NCI-H774 (cell line): ENCODE measurements at places on chromosomes 6 and 20.
A peak's percentile ranks its signal among the peaks of the same experiment; 100 is the strongest.

GRCh38 chr6:170176136-170176897 lies 114.6 kb downstream of the DLL1 start:
- DNase-seq = peak; percentile 90

GRCh38 chr6:117548797-117549301 lies 53.5 kb downstream of the GOPC start:
- DNase-seq = no peak

DNA sequence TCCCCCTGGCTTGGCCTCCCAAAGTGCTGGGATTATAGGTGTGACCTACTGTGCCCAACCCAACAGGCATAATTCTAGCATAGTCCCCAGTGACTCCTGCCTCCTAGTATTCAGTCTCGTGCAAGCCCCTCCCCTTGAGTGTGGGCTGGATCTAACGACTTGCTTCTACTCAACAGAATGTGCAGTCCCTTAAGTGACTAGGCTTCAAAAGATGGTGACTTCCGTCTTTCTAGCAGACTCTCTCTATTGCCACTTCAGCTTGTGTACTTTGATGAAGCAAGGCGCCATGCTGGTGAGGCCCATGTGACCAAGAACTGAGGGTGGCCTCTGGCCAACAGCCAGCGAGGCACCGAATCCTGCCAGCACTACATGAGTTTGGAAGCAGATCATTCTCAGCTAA lies 109.6 kb upstream of the TRAF3IP2 start:
- no peak for DNase-seq

DNA sequence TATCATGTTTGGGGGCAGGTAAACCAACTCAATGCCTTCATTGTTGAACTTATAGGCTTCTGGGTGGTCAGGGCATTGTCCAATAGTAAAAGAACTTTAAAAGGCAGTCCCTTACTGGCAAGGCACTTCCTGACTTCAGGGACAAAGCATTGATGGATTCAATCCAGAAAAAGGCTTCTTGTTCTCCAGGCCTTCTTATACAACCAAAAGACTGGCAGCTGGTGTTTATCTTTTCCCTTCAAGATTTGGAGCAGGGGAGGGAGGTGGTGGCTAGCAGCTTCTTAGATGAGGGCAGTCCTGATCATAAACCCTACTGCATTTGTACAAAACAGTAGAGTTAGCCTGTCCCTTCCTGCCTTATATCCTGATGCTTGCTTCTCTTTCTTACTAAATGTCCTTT lies 57.5 kb downstream of the NCOA3 start:
- no peak for DNase-seq

DNA sequence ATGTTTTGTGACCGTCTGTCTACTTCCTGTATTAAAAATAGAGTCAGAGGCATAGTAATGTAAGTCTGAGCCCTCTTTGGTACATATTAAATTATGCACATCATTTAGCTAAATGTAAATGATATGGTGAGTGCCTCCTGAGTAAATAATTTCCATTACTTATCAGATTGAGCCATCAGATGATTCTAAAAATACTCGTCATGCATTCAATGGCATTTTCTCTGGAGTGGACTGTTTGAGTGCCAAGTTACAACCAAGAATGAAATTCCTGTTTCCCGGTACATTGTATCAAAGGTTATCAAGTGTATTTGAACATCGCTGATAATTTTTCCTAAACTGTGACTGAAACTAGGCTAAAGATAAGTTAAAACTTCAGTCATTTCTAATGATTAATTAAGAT lies 81.0 kb downstream of the AKAP7 start:
- DNase-seq = no peak

DNA sequence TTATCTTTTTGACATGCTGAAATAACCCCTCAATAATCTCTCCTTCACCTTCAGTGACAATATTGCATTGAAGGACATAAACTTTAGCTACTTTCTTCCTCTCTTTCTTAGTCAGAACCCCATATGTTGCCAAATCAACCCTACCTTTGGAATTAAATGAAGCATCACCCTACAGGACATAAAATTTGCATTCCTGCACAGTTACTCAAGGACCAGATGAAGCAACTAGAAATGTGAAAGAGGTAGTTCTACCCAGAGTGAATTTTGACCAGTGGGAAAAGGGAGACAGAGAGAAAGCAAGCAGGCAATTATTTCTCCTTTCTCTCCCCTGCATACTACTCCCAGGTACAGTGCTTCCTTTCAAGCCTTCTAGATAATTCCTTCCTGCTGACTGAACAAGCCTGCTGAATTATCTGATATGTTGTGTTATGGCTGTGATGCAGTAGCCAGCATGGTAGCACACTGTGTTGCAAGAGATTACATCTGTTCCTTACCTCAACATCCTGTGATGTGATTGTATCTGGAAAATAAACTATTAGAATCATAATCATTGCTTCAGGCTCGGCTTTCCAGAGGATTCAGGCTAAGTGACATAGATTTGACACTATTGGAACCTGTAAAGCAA lies 16.6 kb downstream of the TENT5A start:
- no peak for DNase-seq

GRCh38 chr20:31669876-31670275 lies 32.2 kb downstream of the COX4I2 start:
- no peak for DNase-seq

DNA sequence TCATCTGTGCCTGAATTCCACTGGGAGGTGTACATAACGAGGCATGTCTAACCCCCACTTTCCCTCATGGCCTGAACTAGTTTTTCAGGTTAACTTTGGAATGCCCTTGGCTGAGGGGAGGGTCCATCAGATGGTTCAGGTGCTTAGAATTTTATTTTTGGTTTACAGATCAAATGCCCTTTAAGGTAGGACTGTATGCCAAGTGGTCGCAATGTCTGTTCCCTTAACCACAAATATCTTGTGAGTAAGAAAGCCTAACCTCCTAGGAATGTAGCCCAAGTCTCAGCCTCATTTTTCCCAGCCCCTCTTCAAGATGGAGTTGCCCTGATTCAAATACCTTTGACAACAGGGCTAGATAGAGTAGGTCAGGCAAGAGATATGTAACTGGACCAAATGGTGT lies 78.4 kb downstream of the RNASET2 start:
- no peak for DNase-seq

GRCh38 chr6:12861603-12862002 lies 145.0 kb downstream of the PHACTR1 start:
- DNase-seq = no peak

GRCh38 chr20:49693435-49694171 lies 20.1 kb downstream of the B4GALT5 start:
- DNase-seq = no peak

DNA sequence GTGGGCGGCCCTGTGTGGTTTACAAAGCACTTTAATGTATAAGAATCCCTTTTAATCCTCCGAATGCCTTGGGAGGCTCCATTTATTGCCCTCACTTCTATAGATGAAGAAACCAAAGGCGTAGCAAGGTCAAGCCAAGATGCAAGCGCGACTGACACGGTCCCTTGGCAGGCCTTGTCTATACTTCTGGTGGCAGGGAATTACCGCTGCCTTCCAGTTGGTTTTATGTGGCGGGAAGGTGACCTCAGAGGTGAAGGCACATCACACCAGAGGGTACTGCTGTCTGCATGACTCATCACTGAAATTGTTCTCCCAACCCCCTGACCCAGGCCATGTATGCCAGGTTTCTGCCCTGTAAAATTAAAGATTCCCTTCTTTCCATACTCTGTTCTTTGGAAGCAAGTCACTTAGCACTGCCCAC lies 36.1 kb upstream of the NAA20 start:
- no peak for DNase-seq

- DNase-seq = peak; percentile 12
Observed at GRCh38 chr6:125906158-125906998, 50.2 kb upstream of the HINT3 start.

- DNase-seq = no peak
Observed at GRCh38 chr6:166820483-166820882, 135.9 kb downstream of the RNASET2 start.

DNA sequence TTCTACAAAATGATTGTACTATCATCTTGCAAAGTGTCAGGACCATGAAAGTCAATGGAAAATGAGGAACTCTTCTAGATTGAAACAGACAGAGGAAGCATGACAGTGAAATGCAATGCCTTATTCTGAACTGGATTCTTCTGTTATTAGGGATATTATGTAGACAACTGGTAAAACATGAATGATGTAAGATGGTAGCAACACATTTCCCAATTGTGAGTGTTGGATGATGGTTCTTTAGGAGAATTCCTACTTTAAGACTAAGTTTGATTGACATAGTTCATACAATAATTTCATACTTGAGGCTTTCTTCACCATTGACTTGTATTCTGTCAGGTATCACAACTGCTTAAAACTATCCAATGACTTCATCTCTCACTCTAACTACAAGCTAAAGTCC lies 4.5 kb downstream of the UBE3D start:
- DNase-seq = no peak

- no peak for DNase-seq
Observed at GRCh38 chr6:56932910-56933477, 21.9 kb upstream of the BEND6 start.

DNA sequence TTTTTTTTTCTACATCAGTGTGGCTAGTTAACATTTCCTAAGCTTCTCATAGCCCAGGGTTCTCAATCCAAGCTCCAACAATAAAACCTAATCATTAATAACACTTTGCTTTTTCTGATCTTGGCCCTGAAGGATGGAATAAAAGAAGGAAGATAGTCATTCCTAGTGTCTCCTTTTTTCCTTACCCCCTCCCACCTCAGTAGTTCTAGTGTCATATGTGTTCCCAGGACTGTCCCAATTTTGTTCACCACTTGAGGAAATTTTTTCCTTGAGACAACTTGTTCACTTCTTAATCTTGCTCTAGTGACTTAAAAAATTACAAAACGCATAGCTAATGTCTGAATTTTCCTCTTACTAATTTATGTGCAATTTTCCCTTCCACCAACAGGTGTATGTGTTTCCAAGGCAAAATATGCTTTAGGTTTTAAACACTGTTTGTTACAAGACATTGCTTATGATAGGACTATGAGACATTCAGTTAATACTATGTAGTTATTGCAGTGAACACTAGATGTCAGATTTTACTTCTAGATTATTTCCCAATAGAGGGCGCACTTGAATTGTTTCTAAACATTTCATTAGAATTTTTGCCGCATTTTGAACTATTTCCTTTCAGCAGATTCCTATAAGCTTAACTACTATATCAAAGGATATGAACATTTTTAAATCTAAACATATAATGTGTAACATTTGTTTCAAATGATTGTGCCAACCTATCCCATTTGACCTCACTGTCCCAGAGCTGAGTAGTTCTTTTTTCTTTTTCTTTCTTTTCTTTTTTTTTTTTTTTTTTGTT lies 18.5 kb upstream of the C6orf141 start:
- peak; percentile 68 for DNase-seq

GRCh38 chr6:27334141-27334540 lies 22.1 kb upstream of the POM121L2 start:
- DNase-seq = no peak

DNA sequence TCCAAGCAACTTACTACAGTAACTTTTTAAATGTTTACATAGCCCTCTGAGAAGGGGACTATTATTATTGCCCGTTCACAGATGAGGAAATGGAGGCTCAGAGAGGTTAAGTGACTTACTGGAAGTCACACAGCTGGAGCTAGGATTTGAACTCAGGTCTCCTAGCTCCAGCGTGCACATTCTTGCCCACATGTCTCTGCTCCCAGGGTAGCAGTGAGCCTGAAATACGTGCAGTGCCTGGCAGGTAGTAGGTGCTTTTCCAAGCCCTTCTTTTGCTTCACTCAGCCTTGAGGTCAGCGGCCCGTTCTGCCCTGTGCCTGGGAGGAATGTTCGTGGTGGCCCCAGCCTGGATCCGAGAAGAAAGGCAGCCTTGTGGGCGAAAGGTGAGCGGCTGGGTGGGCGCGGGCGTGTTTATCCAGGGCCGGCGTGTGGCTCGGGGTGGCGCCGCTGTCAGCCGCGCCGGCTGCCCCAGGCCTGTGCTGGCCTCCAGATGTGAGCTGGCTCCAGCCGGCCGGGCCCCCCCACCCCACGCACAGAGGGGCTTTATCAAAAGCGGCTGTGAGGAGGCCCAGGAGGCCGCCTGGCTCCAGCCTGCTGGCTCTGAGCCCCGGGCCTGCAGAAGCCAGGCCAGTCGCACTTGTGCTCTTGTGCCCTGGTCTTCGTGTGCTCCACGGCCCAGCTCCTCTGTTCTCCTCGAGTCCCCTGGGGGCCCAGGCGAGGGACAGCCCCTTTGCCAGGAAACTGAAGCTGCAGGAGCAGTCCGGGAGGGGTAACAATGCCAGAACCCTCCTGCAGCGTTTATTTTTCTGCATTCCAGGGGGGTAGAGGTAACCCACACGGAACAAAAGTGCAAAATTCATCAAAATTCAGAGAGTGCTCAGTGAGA lies 58.1 kb downstream of the UBE2V1 start:
- DNase-seq = no peak

DNA sequence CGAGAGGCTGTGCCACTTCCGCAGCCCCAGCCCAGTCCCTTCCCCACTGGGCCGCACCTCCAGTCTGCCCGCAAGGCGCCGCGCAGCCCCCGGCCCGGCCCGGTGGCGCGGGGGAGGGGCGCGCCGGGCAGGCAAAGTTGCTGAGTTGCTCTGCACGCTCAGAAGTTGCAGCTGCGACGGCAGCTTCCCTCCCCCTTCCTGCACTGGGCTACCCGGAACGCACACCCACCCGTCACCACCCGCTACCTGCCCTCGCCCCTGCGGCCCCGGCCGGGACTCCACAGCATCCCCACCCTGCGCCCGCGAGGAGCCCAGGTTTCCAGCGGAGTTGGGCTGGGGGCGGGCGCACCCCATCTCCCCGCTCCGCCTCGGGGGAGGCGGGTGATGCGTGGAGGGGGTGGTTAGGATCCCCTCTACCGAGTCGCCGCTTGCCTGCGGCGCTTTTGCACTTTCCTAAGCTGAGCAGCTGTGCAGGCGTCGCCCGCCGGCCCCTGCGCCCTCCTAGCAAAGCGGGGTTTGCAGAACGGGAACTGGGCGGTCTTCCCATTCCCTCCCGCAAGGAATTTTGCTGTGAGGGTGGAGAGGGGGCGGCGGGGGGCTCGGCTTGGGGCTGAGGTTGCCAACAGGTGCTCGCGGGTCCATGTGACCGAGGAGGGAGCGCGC lies 55.9 kb upstream of the RREB1 start:
- DNase-seq = peak; percentile 55

DNA sequence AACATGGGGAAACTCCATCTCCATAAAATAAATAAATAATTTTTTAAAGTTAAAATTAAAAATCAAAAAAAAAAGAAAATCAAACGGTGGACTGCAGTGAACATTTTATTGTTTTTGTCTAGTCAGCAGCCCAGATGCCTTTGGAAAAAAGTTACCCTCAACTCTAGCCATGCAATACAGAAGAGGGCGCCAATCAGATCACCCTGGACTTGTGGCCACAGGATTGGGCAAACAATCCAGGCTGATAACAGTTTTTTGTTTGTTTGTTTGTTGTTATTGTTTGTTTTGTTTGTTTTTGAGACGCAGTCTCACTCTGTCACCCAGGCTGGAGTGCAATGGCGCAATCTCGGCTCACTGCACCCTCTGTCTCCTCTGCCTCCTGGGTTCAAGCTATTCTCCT lies 30.5 kb upstream of the NELFCD start:
- DNase-seq = no peak
